H9 (cell line): ENCODE measurements at places on chromosomes 12 and 14. TPM values are rescaled to one million over a fixed set of nuclear protein-coding genes. Genes with fewer than 3 reads are reported as not detected.

Gene MGST1
- 234 and 235 TPM in 2 replicates for total RNA-seq

Gene DYNC1H1
- total RNA-seq, result 319 and 359 TPM in 2 replicates

Gene FIGNL2
- total RNA-seq, result 19.5 and 19.7 TPM in 2 replicates

Gene OR6C65
- total RNA-seq, result not detected in 2 replicates

Gene PTPN21
- total RNA-seq, result 12.9 and 14.3 TPM in 2 replicates

- DNase-seq, result no peak
Measured at GRCh38 chr12:108702595-108703320, 28.6 kb downstream of the CORO1C start.

DNA sequence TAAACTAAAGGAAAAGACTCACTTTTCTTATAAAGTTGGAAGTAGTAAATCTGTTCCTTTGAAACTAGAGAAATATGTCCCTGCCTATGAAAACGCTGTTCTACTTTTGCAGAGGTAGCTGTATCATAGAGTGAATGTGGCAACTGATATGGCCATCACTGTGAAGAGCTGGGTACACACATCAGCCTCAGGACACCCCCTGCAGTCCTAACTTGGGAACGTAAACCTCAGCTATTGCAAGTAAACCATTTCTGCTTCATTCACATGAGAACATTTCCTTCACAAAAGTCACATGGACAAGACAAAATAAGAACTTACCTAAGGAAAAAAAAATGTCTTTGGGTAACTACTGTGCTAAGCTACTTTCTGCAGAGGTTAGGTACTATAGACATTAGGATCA, 233.3 kb upstream of the PPFIA2 start:
- peak; percentile 62 for DNase-seq

GRCh38 chr12:76813265-76813664, 49.4 kb downstream of the ZDHHC17 start:
- no peak for DNase-seq

- DNase-seq, result no peak
Measured at GRCh38 chr12:127306604-127307215, 960.3 kb upstream of the TMEM132C start.
